Activated T-cell treated with anti-CD3 and anti-CD28 coated beads for 24 hours (primary cell): ENCODE measurements at places on chromosomes 6 and 20.

- DNase-seq: no peak
Observed at GRCh38 chr20:5073660-5074231, 46.0 kb downstream of the PCNA start.

DNA sequence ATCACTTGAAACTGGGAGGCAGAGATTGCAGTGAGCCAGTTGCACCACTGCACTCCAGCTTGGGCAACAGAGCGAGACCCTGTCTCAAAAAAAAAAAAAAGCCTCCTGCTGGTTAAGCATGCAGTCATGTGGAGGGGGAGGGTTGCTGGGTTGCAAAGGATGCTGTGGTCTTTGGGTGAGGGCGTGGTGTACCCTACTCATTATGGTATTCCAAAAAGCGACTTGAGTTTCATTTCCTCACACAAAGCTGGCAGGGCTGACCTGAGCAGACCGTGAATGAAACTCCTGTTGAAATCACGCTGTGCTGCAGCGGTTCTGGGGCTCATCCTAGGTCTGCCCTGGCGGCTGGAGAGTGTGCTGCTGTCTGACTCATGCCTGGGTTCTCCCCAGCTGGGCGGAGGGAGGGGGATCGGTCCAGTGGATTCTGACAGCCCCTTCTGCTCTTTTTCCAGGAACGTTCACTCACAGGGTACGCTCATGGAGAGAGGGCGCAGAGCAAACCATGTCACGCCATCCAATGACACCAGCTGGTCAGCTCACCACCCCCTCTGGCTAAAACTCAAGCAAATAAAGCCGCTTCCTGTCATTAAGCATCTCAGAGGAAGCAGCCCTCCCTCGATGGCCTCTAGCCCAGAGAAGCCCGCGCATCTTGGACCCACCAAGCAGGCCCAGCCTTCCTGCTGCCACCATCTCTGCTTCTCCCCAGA, 166.2 kb downstream of the SCML4 start:
- DNase-seq: peak; percentile 28

GRCh38 chr20:2616634-2617033, 35.8 kb upstream of the NOP56 start:
- no peak for DNase-seq

DNA sequence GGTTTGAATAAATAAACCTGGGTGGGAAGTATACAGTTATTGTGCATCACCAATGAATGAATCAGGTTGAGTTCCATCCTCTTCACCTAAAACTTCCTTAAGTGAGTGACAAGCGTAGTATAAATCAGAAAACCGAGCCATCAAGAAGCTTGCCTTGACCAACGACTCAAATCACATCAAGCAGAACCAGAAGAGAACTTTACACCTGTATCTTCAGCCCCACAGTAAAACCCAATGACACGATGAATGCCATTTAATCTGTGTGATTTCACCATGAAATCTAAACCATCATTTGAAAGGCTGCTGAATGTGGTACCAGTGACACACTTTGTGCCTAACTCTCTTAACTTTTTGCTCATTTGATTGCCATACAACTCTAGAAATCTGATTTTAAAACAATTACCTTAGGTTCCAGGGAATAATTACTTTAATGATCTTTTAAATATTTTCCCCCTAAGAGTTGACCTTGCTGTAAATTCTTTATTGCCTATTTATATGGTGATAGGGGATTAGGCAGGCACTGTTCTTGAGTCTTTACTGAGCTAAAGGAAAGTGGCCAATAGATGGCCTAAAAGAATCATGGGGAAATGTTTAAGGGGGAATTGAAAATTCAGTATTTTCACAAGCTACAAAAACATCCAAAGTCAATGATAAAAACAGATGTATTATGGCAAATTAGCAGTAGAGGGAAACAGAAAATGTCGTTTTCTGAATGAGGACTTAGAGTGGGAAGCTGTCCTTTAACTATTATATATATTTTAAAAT, 152.0 kb upstream of the EYA4 start:
- no peak for DNase-seq

DNA sequence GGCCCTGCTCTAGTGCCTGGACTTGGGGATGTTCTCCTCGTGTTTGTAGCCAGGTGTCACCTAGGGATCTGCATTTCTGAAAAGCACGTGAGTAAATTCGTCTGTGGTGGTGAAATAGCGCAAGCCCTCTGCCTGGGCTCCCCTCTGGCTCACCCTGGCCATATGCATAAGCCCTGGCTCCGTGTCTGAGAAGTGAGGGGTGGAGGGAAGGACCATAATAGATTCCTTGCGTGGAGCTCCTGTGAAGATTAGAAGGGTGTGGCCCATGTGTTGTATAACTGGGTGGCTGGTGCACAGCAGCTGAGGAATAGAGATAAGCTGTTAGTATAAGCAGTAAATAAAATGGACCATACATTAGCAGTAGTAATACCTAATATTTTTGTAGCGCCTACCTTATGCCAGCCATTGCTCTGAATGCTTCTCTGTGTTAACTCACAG, 4.8 kb downstream of the BCAS1 start:
- no peak for DNase-seq

DNA sequence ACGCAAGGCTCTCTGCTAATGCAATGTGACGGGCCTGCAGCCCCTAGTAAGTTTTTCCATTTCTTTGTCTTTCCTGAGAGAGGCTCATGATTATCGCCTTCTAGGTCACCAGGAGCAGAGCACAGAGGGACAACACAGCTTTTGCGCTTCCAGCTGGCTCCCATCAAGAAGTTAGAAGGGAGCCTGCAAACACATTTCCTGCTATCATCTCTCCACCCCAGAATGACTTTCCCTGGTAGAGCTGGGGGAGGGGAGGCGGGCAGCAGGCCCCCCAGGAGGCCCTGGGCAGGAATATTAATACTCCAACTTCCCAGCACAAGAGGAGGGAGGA, 35.7 kb upstream of the CCDC167 start:
- DNase-seq: no peak

- DNase-seq: no peak
Observed at GRCh38 chr6:138769102-138769676, 4.4 kb upstream of the CCDC28A start.

DNA sequence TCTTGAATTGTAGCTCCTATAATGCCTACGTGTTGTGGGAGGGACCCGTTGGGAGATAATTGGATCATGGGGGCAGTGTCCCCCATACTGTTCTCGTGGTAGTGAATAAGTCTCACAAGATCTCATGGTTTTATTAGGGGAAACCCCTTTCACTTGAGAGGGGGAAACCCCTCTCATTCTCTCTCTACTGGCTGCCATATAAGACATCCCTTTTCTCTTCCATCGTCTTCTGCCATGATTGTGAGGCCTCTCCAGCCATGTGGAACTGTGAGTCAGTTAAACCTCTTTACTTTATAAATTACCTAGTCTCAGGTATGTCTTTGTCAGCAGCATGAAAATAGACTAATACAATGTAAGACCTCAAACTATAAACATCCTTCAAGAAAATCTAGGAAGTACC, 23.1 kb downstream of the PAQR8 start:
- no peak for DNase-seq

- DNase-seq: no peak
Observed at GRCh38 chr6:28124971-28125353, 553 bp downstream of the ZSCAN16 start.

- no peak for DNase-seq
Observed at GRCh38 chr6:938271-938905, 245.4 kb upstream of the EXOC2 start.

DNA sequence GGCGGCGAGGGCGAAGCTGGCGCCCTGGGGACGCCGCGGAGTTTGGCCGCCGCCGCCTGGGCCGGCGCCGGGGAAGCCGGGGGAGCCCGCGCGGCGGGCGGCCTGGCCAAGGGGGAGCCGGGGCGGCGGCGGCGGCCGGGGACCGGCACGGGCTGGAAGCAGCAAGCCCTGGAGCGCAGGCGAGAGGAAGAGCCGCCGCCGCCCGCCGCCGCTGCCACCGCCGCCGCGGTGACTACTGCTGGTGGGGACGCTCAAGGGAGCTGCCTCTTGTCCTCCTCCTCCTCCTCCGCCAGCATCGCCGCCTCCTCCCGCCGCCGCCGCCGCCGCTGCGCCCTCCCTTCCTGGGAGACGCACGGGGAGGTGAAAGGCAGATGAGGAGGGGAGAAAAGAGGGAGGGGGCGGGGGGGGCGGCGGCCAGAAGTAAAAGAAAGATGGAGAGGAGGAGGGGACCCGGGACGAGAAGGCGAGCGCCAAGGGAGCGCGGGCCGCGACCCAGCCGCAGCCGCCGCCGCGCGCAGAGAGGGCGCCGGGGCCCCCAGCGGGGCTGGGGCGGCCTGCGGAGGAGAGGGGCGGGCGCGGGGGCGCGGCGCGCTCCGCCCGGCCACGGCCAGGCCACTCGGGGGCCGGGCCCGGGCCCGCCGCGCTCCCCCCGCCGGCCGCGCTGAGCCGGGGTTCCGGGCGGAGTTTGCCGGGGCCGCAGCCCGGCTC, 846 bp downstream of the PDE10A start:
- DNase-seq: no peak

DNA sequence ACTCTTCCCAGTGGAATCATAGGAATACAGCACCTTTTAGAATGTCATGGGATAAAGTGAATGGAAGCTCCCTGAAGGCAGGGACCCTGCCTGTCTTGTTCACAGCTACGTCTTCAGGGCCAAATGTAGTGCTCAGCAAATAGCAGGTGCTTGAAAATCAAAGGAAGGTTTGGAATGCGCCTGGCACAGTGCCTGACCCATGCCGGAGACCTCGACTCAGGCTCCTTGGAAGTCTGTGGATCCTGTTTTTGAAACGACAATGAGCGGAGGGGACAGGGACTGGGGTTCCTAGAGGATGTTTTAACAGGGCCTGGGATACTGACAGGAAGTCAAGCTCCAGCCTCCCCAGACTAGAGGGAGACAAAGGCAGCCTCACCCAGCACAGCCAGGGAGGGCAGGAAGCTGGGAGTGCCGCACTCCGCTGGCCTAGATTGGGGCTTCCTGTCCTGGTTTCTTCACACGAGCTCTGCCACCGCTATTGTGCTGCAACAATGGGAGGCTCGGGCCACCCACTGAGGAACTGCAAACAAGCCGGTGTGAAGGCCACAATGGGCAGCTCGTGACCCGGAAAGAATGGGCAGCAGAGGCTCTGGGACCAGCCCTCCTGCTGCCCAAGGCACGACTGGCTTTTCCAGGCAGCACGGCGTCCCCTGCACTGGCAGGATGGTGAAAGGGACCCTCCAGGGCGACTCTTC, 76.7 kb downstream of the PREX1 start:
- no peak for DNase-seq

DNA sequence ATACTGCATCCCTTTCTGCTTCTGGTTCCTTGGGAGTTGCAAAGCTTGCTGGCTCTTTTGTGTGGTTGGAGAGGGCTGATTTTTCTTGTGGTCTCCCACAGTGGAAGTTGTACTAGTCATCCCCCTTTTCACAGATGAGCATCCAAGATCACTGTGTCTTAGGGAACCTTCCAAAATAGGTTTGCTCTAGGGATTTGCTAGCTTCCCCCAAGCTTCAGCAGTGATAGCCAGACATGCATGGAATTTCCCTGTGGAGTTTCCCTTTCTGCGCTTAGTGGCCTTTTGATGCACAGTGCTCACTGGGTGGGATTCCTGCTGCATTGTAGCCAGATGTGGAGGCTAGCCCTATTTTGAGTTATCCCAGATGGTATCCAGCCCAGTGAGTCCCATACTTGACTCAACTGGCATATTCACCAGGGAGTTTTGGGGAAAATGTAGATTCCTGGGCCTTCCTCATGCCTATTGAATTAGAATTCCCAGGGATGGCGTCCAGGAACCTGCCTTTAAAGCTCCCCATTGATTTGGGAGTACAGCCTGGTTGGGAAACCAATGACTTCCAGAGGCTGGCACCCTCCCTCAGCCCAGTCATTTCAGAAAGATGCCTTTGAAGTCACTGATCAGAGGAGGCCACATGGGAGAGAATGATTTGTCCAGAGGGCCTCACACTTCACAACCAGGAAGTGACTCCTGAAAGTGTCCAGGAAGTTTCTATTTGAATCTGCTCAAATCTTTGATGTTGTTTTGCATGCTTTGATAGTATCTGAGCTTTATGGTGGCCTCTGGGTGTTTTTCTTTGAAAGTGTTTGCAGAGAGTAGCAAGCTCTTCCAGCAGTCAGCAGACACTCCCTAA, 25.9 kb downstream of the PPARD start:
- no peak for DNase-seq

DNA sequence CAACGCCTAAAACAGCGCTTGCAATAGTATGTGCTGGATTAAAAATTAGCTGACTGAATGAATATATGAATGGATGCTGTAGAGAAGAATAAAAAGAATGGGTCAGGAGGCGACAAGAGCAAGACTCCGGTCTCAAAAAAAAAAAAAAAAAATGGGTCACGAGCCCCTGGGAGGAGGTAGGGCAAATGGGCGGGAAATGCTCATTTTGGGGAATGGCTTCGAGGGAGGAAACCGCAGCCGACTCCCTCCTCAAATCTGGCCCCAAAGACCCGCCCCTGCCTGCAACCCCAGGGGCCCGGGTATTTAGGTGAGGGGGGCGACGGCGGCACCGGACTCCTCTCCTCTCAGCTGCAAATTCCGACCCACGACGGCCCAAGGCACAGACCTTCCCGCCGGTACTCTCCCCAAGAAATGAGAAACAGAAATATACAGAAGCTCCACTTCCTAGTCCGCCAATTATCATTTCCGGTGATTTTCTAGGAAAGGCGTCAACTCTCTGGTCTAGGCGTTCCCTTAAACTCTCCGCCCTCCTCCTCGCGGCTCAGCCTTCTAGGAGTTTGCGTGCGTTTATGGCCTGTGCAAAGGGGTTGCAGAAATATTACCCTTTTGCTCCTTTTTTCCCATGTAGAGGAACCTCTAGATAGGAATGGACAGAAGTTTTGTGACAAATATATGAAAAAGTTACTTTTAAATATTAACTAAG, at the start of gene ZNF311:
Gene ZNF311, minus strand, starts transcription at position 133 of the 703 bp plus-strand sequence. CDS start 1,361 bp downstream, outside the sequence.
- DNase-seq: peak; percentile 36

DNA sequence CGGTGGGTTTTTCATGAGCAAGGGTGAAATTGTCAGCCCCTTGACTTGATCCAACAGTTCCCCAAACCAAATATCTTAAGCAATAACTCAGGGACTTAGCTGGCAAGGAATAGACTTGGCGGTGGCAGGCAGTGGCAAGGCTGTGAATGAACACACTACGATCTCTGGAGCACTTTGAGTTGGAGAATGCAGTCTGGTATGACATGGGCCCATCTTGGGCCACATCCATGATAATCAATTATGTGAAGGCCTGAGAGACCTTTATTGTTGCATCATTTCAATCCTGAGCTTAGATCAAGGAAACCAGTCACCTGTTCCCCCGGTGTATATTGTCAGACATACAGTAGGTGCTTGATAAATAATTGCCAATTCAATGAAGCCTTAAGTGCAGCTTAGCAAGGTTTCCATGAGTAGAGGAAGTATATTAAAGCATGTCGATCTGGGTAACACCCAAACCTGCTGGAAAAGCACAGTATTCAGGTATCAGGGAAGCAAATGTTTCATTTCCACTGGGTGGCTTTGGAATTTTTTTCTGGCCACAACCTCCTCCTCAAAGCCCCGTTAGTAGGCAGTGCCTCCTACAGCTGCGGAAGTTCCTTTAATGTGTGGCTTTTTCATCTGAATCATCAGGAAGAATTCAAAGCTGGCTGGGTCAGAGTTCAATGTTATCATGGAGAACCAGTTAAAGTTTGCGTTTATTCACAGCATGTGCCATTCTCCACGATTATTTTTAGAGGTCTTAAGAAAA, 10.2 kb downstream of the CASS4 start:
- DNase-seq: no peak

GRCh38 chr6:51027283-51028065, 208.8 kb downstream of the TFAP2B start:
- DNase-seq: no peak

- DNase-seq: no peak
Observed at GRCh38 chr20:55095745-55096400, 620.5 kb downstream of the DOK5 start.
